ENCODE measurements at places on chromosomes 16 and 17. TPM values are rescaled to one million over a fixed set of nuclear protein-coding genes. Genes with fewer than 3 reads are reported as not detected.

- peak overlapping the region; percentile 80 for H3K4me3 ChIP-seq
- H3K36me3 ChIP-seq = peaks cover 11% of the 10 kb centered on the region
- H3K27ac ChIP-seq = peak overlapping the region; percentile 59
- DNase-seq = no peak
Measured at GRCh38 chr16:23679274-23679985, 741 bp downstream of the PLK1 start.

The GALR2 gene
- total RNA-seq = not detected

GRCh38 chr17:37598145-37598544 is 11.1 kb downstream of the SYNRG start:
- no peak for DNase-seq
- no peaks in the 10 kb centered on the region for H3K27me3 ChIP-seq
- peaks cover 10% of the 10 kb centered on the region for H3K4me1 ChIP-seq
- H3K4me3 ChIP-seq = no peak overlapping the region
- H3K36me3 ChIP-seq = peaks cover 21% of the 10 kb centered on the region
- H3K27ac ChIP-seq = no peak overlapping the region

GRCh38 chr17:2814481-2815341 is 18.5 kb downstream of the RAP1GAP2 start:
- DNase-seq = no peak
- H3K4me3 ChIP-seq = no peak overlapping the region
- no peaks in the 10 kb centered on the region for H3K36me3 ChIP-seq
- no peaks in the 10 kb centered on the region for H3K27me3 ChIP-seq
- H3K4me1 ChIP-seq = peaks cover 8% of the 10 kb centered on the region

GRCh38 chr17:7177954-7178477 is 1.2 kb downstream of the ASGR1 start:
- H3K27me3 ChIP-seq = no peaks in the 10 kb centered on the region
- no peaks in the 10 kb centered on the region for H3K4me1 ChIP-seq
- peak overlapping the region; percentile 19 for H3K27ac ChIP-seq

- H3K27me3 ChIP-seq = peaks cover 16% of the 10 kb centered on the region
- peaks cover 21% of the 10 kb centered on the region for H3K4me1 ChIP-seq
- no peak overlapping the region for H3K4me3 ChIP-seq
- DNase-seq = no peak
- peaks cover 8% of the 10 kb centered on the region for H3K36me3 ChIP-seq
Measured at GRCh38 chr17:42873315-42873714, 22.3 kb downstream of the AOC3 start.

The HSF4 gene
- total RNA-seq = 15.7 TPM

DNA sequence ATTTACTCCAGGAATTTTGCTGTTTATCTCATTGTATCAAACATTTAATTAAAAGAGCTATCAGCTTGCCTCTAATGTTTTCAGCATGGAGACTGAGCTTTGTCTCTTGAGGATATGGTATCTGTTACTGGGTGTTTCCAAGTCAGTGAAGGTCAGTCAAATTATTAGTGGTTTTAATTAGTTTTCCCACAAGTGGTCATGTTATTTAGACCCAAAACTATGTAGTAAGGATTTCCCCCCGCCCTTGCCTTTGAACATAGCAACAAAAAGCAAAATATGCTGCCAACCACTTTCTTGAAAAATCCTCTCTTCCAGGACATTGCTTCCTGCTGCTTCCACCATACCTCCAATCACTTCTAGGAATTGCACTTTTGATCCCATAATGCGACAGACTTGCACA is 355.6 kb downstream of the GRIN2A start:
- DNase-seq = no peak
- H3K4me1 ChIP-seq = no peaks in the 10 kb centered on the region
- H3K4me3 ChIP-seq = no peak overlapping the region

DNA sequence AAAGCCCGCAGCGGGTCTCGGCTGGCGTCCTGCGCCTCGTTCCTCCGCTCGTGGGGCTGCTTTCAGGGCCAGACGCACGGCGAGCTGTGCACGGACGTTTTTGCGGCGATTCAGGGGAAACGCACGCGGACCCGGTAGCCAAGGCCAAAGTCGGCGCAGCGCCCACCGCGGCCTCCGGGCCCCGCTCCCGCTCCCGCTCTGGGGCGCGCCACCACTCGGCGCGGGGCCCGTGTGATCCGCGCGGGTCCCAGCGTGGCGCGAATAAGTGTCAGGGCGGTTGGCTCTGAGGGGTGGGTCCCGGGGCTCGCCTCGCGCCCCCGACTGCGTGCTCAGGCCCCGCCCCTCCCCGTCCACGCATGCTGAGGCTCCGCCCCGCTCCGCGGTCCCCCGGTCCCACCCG is 694 bp upstream of the TBCD start:
- H3K27ac ChIP-seq = no peak overlapping the region
- H3K4me1 ChIP-seq = peaks cover 30% of the 10 kb centered on the region
- DNase-seq = peak; percentile 68
- no peaks in the 10 kb centered on the region for H3K27me3 ChIP-seq

DNA sequence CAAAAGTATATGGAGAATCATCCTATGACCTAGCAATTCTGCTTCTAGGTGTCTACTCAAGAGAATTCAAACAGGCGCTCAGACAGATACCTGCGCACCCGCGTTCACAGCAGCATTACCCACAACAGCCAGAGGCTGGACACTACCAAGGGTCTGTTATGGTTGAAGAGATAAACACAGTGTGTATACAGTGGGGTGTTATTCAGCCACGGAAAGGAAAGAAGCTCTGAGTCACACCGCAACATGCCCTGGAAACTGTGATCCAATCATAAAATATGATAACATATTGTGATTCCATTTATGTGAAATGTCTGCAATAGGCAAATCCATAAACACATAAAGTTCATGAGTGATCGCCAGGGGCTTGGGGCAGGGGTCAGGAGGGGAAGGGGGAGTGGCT is 18.0 kb upstream of the JPH3 start:
- no peaks in the 10 kb centered on the region for H3K36me3 ChIP-seq
- no peak overlapping the region for H3K27ac ChIP-seq
- H3K27me3 ChIP-seq = peaks cover 6% of the 10 kb centered on the region
- H3K4me3 ChIP-seq = no peak overlapping the region

DNA sequence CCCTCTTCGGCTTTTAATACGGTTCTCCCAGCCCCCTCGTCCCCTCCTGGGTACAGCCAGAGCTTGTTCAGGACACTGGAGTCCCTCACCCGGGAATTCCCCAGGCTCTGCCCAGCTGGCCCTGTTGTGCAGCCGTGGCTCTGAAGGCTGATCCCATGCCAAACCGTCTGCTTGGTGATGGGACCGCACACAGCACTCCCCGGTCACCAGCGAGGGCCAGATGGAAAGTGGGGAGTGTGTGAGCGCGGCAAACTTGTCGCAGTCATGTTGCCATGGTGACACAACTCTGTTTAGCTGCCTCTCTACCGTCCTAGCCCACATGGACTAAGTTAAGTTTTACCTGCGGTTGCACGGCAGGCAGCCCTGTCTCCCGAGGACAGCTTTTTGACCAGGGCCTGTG is 107.9 kb downstream of the RAP1GAP2 start:
- H3K36me3 ChIP-seq = peaks cover 4% of the 10 kb centered on the region
- H3K4me1 ChIP-seq = peaks cover under 1% of the 10 kb centered on the region
- H3K27me3 ChIP-seq = peaks cover 2% of the 10 kb centered on the region
- H3K27ac ChIP-seq = no peak overlapping the region
- no peak for DNase-seq

DNA sequence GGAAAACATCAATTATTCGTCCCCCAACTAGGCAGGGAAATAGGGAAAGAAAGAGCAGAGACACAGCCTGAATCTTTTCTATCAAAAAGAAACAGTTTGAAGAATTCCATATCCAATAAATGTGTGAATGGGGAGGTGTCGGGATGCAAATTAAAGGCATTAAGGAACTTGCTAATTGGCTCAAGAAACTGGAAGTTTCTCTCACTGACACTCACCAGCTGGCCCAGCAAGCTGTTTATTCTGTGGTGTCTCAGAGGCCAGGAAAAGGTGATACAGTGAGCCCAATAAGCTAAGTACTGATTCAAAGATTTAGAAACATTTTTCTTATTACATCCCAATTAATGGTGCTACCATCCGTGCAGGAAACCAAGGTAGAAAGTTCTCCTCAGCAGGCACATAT is 104.4 kb upstream of the CLEC3A start:
- H3K4me3 ChIP-seq = no peak overlapping the region
- H3K36me3 ChIP-seq = no peaks in the 10 kb centered on the region
- H3K4me1 ChIP-seq = no peaks in the 10 kb centered on the region
- no peak overlapping the region for H3K27ac ChIP-seq
- H3K27me3 ChIP-seq = no peaks in the 10 kb centered on the region

The KRTAP17-1 gene
- total RNA-seq = not detected

- H3K27ac ChIP-seq = no peak overlapping the region
- H3K4me1 ChIP-seq = no peaks in the 10 kb centered on the region
- H3K4me3 ChIP-seq = no peak overlapping the region
- H3K36me3 ChIP-seq = peaks cover 6% of the 10 kb centered on the region
- H3K27me3 ChIP-seq = no peaks in the 10 kb centered on the region
Measured at GRCh38 chr17:5211458-5211857, 19.8 kb upstream of the ZNF594 start.

The PRM2 gene
- not detected for total RNA-seq

GRCh38 chr16:56980792-56981724 is 8.3 kb upstream of the NLRC5 start:
- H3K27me3 ChIP-seq = no peaks in the 10 kb centered on the region
- H3K36me3 ChIP-seq = no peaks in the 10 kb centered on the region
- peaks cover 13% of the 10 kb centered on the region for H3K4me1 ChIP-seq
- no peak overlapping the region for H3K4me3 ChIP-seq

DNA sequence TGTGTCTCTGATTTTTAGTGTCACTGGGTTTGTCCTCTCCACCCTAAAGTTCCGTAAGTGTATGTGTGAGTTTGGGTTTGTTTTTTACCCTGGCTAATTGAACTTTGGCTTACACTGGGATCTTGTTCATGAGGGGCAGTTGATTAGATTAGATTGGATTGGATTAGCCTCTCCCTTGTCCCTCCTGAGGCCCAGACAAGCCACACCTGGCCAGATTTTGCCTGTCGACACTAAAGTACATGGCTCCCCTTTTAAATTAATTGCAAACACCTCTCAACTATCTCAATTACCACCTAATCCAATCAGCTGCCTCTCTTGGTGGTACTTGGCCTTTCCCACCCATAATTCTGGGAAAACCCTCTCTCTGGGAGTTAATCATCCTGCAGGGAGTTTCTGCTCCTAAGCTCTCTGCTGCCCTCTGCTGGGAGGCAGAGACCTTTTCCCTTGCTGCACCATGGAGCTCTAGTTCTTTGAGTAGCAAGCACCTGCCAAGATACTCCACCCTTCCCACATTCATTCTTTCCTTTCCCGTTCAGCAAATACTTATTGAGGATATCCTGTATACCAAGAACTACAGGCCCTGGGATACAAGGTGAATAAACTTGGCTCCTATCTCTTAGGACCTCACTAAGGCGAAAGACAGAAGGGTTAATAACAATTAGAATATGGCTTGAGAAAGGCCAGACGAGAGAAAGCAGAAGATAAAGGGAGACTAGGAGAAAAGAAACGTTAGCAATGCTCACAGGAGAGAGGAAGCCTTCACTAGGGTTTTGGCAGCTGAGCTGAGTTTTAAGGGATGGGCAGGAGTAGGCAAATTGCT is 60.0 kb upstream of the MPHOSPH6 start:
- H3K27ac ChIP-seq = no peak overlapping the region
- peaks cover 47% of the 10 kb centered on the region for H3K27me3 ChIP-seq
- H3K4me3 ChIP-seq = no peak overlapping the region
- H3K36me3 ChIP-seq = no peaks in the 10 kb centered on the region

- no peaks in the 10 kb centered on the region for H3K36me3 ChIP-seq
- no peaks in the 10 kb centered on the region for H3K4me1 ChIP-seq
- no peak overlapping the region for H3K4me3 ChIP-seq
- no peak overlapping the region for H3K27ac ChIP-seq
- DNase-seq = no peak
Measured at GRCh38 chr17:73118139-73118538, 25.7 kb upstream of the SLC39A11 start.

The PLCD3 gene
- total RNA-seq = 123 TPM

GRCh38 chr17:19378416-19379360 is at the start of gene MAPK7:
Gene MAPK7 (plus strand): TSS chr17:19378498. CDS start chr17:19378901, 403 bp downstream.
- peaks cover 22% of the 10 kb centered on the region for H3K36me3 ChIP-seq
- peak within 1 kb of the TSS; percentile 97 for H3K4me3 ChIP-seq
- peak within 1 kb of the TSS; percentile 99 for H3K27ac ChIP-seq
- peaks cover 57% of the 10 kb centered on the region for H3K4me1 ChIP-seq
- peak; percentile 86 for DNase-seq

DNA sequence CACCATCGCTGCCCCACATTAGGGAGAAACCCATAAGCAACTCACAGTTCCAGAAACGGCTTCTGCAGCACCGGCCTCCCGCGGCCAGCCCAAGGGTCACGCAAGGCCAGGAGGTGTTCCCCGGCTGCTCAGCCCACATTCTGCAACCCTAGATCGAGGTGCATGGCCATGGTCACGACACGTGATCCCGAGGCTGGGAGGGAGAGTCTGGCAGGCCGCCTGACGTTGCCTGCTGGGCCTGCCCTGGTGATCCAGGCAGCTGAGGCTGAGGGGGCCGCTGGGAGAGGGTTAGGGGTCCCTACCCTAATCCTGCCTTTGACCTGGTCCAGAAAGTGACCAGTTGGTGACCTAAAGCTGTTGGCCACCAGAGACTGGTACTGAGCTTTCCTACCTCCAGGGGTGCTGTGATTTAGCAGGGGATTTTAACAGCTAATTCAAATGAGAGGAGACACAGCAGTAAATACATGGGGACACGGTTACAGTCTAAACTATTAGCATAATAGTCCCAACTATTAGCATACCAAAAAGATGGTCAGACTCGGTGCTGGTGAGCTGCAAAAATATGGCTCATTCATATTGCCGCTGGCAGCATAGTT is 97.4 kb upstream of the CIBAR2 start:
- DNase-seq = no peak
- no peaks in the 10 kb centered on the region for H3K36me3 ChIP-seq
- H3K4me3 ChIP-seq = no peak overlapping the region
- no peaks in the 10 kb centered on the region for H3K27me3 ChIP-seq
- peaks cover 67% of the 10 kb centered on the region for H3K4me1 ChIP-seq

The RAB11FIP4 gene
- 0.94 TPM for total RNA-seq

GRCh38 chr16:46632778-46633733 is 11.9 kb upstream of the SHCBP1 start:
- H3K36me3 ChIP-seq = no peaks in the 10 kb centered on the region
- H3K4me1 ChIP-seq = peaks cover 10% of the 10 kb centered on the region
- no peak overlapping the region for H3K27ac ChIP-seq
- H3K27me3 ChIP-seq = peaks cover 2% of the 10 kb centered on the region

The LLGL2 gene
- 1.5 TPM for total RNA-seq

DNA sequence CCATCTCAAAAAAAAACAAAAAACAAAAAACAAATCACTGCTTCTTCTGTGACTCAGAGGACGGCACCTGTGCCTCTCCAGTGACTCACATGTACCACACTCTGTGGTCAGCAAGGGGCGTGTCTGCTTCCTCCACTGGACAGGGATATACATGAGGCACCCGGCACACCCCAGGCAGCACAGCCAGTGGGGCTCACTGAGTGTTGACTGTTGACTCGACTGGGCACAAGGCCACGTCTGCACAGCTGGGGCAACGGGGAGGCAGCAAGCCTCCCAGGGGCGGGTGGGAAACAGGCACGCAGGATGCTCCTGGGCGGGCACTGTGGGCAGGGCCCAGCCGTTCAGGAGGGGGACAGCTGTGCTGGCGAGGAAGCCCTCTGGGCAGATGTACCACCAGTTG is 64.1 kb downstream of the TIMM22 start:
- no peaks in the 10 kb centered on the region for H3K27me3 ChIP-seq
- peak; percentile 96 for DNase-seq
- peaks cover 30% of the 10 kb centered on the region for H3K36me3 ChIP-seq
- H3K4me1 ChIP-seq = peaks cover 10% of the 10 kb centered on the region
